ENCODE measurements at places on chromosomes 12 and 14.
A peak's percentile ranks its signal among the peaks of the same experiment; 100 is the strongest.

DNA sequence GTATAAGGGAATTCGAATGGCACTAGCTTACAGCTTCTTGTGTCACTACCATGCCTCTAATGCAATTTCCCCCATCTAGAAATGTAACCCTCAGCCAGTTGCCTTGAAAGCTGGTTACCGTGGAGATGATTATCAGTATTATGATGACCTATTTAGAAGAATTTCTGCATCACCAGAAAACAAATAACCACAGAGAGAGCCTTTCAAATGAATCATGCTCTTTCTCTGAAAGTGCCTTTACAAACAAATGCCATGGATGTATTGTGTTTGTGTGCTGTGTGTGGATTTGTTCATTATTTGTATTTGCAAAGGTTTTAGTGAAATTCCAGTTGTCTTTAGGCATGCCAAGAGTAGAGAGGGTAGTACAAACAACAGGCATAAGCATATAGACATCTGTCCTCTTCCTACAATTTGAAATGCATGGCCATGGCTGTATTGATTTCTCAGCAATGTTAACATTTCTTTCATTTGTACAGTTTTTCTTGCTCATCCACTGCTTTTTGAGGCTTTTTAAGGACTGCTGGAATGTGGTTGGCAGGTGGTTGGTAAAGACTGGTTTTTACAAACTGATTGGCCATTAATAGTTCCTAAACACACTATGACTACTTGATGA is 266.5 kb downstream of the PAWR start:
- DNase-seq = no peak

DNA sequence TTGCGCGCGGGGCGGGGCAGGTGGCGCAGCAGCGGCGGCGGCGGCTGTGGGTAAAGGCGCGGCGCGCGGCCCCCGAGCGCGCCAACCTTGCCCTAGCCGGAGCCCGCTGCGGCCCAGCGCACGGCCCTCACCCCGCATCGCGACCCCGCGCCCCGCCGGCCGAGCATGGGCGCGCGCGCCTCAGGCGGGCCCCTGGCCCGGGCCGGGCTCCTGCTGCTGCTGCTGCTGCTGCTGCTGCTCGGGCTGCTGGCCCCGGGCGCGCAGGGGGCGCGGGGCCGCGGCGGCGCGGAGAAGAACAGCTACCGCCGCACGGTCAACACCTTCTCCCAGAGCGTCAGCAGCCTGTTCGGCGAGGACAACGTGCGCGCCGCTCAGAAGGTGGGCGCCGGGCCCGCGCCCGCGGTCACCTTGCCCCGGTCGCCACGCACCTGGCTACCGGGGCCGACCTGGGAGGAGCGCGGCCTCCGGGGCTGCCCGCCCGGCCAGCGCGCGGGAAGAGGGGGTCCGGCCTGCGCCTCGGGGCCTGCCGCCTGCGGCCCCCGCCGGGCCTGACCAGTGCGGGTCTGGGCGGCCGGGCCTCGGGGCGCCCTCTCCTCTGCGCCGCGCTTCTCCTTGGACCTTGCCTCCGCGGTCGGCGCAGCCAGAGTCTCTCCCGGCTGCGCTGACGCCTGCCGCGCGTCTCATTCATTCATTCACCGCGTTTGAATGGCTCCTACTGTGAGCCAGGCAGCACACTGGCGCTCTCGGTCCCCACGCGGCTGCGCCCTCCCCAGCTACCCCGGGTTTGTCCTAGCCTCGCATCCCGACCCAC is at the start of gene BRI3BP:
TSS of gene BRI3BP (plus strand) at position 20 of the 811 bp plus-strand sequence. CDS start at position 166, 146 bp downstream.
- DNase-seq = no peak

GRCh38 chr12:123384318-123384993 is 524 bp downstream of the KMT5A start:
- no peak for DNase-seq

GRCh38 chr12:94041850-94042249 is 106.5 kb upstream of the PLXNC1 start:
- no peak for DNase-seq

GRCh38 chr14:90962505-90963109 is 97.8 kb downstream of the RPS6KA5 start:
- DNase-seq = no peak

GRCh38 chr12:74328623-74329022 is 209.0 kb upstream of the ATXN7L3B start:
- DNase-seq = no peak

DNA sequence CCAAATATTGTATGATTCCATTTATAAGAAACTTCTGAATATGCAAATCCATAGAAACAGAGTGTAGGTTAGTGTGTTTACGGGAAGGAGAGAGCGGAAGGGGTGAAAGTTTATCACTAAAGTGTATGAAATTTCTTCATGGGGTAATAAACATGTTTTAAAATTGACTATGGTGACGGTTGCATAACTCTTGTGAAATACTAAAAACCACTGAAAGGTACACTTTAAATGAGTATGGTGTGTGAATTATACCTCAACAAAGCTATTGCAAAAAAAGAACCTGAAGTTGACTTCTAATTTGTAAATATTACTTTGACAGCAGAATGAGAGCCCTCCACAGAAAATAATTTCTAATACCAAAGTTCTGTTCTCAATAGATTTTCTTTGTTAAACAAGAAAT is 47.1 kb downstream of the ATG2B start:
- DNase-seq = no peak

- DNase-seq = no peak
Measured at GRCh38 chr12:47100160-47100559, 20.4 kb upstream of the AMIGO2 start.

GRCh38 chr12:128612150-128612850 is 211.5 kb downstream of the SLC15A4 start:
- DNase-seq = no peak

GRCh38 chr14:71752111-71752738 is 180.0 kb upstream of the RGS6 start:
- DNase-seq = no peak

GRCh38 chr14:23556700-23557440 is 799 bp downstream of the THTPA start:
- DNase-seq = no peak

GRCh38 chr12:120367233-120367923 is 1.6 kb downstream of the MSI1 start:
- DNase-seq = no peak

- peak; percentile 22 for DNase-seq
Measured at GRCh38 chr12:117134059-117134458, 34.8 kb upstream of the TESC start.

All from stimulated activated CD4-positive, alpha-beta T cell treated with anti-CD3 and anti-CD28 coated beads, Interleukin-1b, Interleukin-23, amount 100 ng/mL, for 4 hours (primary cell).